ENCODE measurements at places on chromosomes 4 and X. TPM values are rescaled to one million over a fixed set of nuclear protein-coding genes. Genes with fewer than 3 reads are reported as not detected.

GRCh38 chrX:151983186-151983585 lies 8.7 kb upstream of the GABRE start:
- no peak for DNase-seq

The PGM2 gene
- 6.2 TPM for total RNA-seq

DNA sequence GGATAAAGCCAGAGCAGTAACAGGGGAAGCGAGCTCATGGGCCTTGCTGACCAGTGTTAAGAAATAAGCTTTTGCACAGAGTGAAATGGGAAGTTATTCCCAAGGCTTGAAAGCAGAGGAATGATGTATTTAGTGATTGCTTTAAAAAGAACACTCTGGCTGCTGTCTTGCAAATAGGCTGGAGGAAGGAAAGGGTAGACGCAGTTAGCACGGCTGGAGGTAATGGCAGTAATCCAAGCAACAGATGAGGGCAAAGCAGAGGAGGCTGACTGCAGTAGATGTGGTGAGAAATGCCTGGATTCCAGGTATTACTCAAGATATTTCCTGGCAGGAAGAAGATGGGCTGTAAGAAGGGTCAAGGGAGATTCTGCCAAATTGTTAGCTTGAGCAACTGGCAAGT lies 1342.3 kb upstream of the AGA start:
- DNase-seq, result no peak

DNA sequence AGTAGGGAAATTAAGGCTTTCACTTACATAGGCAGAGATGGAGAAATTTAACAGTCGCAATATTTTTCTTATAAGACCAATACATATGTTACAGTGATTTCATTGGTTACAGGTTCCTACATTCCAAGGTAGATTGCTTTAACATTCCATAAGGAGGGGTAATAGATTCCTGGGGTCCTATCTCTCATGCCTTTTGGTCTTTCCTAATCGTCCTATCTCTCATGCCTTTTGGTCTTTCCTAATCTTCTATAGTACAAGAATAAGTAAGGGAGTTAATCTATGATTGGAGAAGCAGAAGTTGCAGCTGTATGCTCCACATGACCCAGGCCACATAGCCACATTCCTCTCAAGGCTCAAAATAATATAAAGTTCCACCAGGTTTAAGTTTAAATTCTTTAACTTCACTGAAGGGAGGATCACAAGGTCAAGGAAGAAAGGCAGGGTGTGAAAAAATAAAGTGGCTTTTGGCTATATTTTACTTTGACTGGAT lies 285.0 kb upstream of the BOD1L1 start:
- no peak for DNase-seq

The NPY1R gene
- 3.2 TPM for total RNA-seq

DNA sequence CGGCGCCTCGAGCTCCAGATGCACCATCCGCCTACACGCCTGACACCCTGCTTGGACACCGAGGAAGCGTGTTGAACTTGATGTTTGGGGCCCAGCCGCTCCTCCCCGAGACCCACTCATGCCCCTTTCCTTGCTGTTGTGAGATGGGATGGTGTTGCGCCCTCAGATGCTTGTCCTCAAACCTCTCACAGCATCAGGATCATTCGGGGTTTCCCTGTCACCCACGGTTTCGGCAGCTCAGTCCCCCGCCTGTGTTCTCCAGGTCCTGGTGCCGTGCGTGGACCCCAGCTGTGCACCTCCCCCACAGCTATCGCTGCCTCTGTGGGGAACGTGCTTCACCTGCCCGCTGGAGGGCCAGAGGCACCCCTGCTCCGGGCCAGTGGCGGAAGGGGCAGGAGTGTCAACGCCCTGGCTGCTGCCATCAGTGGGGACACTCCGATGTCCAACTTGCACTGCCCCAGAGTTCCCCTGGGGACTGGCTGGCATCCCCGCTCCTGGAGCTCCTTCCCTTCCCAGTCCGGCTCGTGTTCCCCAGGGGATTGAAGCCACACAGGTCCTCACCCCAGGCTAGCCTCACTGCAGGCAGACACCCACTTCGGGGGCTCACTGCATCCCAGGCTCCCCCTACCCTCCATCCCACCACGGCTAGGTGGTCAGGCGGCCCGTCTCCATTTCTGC lies 82.3 kb upstream of the ADRA2C start:
- no peak for DNase-seq

The MBTPS2 gene
- 11.5 TPM for total RNA-seq

DNA sequence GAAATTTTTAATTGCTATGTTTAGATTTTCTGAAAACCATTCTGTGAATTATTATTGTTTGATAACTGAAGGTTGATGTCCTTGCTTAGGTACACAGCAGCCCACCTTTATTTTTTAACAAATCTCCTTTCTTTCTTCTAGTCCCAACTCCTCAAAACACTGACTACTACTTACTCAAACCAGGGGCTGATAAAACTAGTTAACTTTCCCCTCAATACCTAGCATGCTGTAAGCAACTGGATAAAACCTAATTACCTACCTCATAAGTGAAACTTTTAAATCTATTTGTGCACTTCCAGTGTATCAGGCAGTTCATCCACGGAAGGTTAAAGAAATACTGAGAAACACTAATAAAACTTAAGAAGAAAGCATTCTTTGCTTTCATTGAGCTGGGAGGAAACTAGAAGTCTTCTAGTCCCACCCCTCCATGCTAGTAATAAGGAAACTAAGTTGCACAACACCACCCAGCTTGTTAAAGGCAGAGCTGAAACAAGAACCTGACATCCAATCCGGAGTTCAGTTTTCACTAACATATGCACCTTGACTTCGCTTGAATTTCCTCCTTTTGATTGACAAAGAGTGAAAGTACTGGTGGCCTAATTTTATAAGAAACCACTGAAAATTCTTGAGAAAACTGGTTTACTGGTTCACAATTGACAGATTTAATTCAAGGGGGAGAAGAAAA lies 180.2 kb upstream of the TET2 start:
- no peak for DNase-seq

DNA sequence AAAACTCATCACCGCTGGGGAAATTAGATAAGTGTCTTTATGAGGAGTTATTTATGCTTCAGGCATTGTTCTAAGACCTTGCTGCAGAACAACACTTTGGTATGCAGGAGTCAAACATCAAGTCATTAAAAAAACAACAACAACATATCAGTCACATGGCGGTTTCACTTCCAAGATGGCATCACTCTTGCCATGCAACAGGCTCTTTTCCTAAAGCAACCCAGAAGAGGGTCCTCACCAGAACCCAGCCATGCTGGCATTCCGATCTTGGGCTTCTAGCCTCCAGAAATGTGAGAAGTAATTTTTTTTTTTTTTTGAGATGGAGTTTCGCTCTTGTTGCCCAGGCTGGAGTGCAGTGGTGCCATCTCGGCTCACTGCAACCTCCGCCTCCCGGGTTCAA lies 8.7 kb upstream of the RBMX start:
- DNase-seq, result no peak

GRCh38 chrX:97876697-97877407 lies 993.1 kb downstream of the RPA4 start:
- DNase-seq, result no peak

DNA sequence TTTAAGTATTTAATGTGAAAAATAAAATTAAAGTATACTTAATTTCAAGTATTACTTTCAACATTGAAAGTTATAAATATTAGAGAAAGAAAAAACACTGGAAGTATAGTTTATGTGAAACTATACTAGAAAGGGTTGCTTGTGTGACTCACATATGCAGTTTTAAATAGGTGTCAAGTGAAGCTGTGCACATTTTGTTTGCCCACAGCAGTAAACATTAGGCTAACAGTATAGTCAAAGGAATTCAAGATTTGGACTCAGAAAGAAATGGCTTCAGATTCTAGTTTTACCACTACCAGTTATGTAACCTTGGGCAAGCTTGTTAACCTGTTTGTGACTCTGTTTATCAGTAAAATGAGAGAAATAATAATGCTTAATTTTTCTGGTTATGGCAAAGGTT lies 148.2 kb downstream of the FAM47B start:
- no peak for DNase-seq

The SCRG1 gene
- total RNA-seq, result not detected

GRCh38 chr4:47692691-47693090 lies 145.2 kb downstream of the CORIN start:
- DNase-seq, result no peak

DNA sequence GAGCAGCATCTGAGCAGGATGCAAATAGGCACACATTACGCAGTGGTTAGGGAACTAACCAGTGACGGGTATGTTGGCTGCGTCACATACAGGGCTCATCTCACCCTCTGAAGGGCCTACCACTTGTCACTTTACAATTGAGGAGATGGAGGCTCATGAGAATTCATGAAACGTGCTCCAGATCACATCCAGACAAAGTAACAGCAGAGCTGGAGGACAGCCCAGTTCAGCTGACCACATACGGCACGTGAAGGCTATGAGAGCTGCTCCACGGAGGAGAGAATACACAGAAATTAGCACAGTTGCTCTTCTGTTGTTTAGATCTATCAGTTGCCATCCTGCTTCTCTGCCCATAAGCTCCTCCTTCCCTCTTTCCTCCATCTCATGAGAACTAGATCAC lies 78.4 kb downstream of the FAM9B start:
- DNase-seq, result no peak

The TLL1 gene
- 0.75 TPM for total RNA-seq

The AFM gene
- total RNA-seq, result 208 TPM

- no peak for DNase-seq
Measured at GRCh38 chr4:71254451-71255012, 84.3 kb upstream of the SLC4A4 start.

- DNase-seq, result no peak
Measured at GRCh38 chr4:130478406-130478805, 1382.5 kb downstream of the C4orf33 start.

- DNase-seq, result no peak
Measured at GRCh38 chrX:115582616-115583495, 21.9 kb downstream of the PLS3 start.

The C4orf50 gene
- total RNA-seq, result not detected

DNA sequence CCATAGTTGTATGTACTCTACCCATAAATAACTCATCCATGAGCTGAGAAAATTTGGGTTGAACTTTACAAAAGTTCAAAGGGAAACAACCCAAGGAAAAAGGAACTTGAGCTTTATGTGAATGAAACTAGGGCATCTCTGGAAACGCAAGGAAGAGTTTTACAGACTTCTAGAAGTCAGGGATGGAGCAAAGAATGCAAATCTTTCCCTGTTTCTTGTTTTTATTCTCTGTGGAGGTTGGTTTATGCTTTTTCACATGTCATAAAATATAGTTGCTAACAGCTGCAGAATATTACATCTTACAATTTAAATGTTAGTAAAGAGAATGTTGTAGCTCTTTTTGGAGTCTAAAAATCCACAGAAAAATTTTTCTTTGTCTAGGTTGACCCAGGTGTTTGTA lies 754.1 kb downstream of the PCDH7 start:
- no peak for DNase-seq

The GPR34 gene
- 1.2 TPM for total RNA-seq

The DDX53 gene
- not detected for total RNA-seq

DNA sequence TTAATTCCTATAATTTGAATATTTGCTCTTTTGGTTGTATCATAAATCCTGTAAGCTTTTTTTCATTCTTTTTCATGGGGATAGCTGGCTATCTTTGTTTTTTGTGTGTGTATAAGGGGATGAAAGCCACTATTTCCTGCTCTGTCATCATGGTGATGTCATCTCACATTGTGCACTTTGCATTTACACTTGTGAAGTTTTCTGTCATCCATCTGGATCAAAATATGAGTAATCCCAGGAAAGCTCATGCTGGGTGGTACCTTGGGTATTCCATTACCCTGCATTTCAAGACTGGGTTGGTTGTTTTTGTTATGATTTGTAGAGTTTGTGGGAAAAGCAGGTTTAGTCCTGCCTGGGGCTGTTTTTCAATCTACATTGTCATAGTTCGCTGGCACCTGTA lies 367.3 kb downstream of the CHIC1 start:
- DNase-seq, result no peak

The GC gene
- total RNA-seq, result 3,366 TPM

- DNase-seq, result no peak
Measured at GRCh38 chr4:57074744-57075143, 35.4 kb downstream of the IGFBP7 start.

- DNase-seq, result no peak
Measured at GRCh38 chr4:76447393-76447851, 12.4 kb downstream of the SHROOM3 start.

The CAPN6 gene
- total RNA-seq, result 0.28 TPM

DNA sequence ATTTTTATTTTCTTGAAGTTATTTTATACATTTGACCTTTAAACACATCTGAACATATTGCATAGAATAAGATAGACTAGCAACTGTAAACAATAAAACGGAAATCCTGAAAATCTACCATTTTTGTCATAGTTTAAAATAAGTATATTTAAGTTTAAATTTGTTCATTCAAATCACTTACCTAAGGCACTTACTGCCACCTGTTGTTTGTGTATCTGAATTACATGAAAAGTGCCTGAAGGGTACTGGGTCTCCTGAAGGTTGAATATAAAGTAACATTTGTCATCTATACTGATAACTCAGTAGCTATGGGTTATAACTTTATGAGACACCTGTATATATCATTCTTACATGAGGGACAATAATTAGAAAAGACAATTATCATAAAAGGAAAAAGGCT lies 38.6 kb downstream of the TRPC5 start:
- no peak for DNase-seq

The SH2D1A gene
- total RNA-seq, result 0.70 TPM

- no peak for DNase-seq
Measured at GRCh38 chrX:65642914-65643491, 24.5 kb upstream of the MSN start.
